NCI-H226 (cell line): ENCODE measurements at places on chromosomes 1 and 21.

DNA sequence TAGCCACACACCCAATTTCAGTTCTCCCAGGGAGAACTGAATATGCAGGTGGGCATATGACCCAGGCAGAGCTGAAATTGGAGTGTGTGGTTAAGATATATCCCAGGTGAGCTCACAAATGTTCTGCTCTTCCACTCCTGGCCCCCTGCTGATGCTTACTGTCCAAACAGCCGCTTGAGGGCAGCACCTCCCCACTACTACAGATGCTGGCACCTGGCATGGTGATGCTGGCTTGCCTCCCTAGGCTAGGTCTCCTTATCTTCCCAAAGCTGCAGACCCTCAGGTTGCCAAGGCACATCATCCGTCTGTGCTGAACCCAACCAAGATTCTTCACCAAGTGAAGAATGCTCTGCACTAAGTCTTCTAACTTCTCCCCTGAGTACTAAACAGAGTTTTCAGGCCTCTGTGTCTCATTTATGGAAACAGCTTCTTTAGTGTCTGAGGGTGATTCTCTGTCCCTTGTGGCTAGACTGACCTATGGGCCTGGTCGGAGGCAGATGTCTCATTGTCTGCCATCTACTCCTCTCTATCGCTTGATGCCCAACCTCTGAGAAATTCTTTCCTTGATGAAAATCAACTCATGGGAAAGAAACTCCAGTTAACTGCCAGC, 27.2 kb downstream of the XCL1 start:
- DNase-seq = peak; percentile 55

DNA sequence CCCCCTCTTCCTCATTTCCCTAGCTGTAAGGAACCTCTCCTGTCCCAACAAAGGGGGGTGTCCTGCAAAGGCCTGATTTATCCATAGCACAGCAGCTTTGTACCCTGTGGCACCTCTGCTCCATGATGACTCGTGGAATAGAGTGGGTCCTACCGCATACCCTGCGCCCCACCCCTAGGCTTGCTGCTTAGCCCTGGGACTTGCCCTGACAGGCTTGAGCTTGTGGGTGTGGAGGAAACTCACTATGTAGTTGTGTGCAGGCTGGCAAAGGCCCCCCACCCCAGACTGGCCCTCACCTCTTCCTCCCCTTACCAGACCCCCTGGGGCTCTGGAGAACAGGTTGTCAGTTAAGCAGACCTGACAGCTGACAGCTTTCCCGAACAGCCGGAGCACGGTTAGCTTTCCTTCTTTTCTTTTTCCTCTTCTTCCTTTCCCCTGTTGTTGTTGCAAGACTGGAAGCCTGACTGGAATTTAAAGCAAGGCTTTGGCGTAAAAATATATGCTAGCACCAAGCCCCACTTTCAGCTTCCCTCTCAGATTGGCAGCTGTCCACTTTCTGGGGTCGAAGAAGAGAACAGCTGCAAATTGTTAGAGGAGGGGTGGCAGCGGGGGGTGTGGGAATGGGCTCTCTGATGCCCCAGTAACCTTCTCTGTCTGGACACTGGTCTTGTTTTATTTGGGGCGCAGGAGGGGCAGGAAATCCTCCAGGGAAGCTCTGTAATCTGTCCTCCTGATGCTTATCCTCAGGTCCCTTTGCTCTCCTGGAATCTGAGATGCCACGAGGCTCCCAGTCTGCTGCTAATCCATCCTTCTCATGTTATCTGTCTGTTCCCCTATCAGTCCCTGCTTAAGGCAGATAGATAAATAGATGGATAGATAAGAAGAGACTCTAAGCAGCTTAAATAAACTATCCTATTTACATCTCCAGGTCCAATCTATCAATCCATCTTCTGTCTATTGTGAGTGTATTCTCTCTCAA, 134.6 kb downstream of the BRINP2 start:
- no peak for DNase-seq

DNA sequence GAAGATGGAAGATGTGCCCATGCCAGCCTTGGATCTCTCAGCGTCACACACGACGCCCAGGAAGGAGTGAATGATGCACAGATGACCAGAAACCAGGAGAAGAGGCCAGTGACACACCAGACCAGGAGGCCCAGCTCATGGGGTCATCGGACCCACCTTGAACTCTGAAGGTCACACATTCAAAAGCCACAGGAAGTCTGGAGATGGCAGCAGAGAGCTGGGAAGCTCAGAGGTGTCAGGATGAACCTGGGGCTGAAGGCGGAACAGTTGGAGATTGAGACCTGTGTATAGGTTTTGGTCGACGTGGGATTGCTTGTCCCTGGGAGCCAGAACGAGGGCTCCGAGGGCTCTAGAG, 43.6 kb downstream of the SLC19A1 start:
- DNase-seq = no peak

DNA sequence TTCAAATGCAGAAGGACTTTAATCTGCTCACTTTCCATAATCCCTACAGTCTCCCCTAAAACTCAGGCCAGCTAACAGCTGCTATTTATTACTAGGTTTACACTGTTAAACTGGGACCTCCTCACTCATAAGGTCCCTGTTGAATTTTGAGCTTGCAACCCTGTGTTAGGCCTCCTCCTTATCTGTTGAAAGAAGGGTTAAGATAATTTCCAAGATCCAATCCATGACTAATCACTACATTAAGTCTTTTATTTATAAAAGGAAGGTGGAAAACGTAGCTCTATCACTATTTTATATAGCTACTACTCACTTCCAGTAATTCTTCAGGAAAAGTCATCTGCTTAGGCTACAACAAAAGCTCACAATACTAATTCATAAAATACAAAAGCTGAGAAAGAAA, 79.5 kb downstream of the EVI5 start:
- peak; percentile 6 for DNase-seq
